ENCODE measurements at places on chromosomes 16 and 17. TPM values are rescaled to one million over a fixed set of nuclear protein-coding genes. Genes with fewer than 3 reads are reported as not detected.

The MIEN1 gene
- polyA plus RNA-seq, result 19.7 TPM

The KREMEN2 gene
- 0.20 TPM for polyA plus RNA-seq

The ASGR2 gene
- 0.76 TPM for polyA plus RNA-seq

DNA sequence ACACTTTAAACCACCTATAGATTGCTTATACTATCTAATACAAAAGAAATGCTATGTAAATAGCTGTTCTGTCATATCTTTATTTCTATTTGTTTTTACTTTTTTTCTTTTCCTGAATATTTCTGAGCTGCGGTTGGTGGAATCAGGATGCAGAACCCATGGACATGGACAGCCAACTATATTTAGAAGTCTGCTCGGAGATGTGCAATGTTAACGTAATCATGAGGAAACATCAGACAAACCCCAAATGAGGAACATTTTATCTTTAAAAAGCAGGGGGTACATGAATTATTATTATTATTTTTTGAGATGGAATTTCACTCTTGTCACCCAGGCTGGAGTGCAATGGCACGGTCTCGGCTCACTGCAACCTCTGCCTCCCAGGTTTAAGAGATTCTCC is 31.4 kb upstream of the GHDC start:
- DNase-seq, result no peak

GRCh38 chr17:1713878-1714426 is 3.8 kb upstream of the TLCD2 start:
- DNase-seq, result no peak

DNA sequence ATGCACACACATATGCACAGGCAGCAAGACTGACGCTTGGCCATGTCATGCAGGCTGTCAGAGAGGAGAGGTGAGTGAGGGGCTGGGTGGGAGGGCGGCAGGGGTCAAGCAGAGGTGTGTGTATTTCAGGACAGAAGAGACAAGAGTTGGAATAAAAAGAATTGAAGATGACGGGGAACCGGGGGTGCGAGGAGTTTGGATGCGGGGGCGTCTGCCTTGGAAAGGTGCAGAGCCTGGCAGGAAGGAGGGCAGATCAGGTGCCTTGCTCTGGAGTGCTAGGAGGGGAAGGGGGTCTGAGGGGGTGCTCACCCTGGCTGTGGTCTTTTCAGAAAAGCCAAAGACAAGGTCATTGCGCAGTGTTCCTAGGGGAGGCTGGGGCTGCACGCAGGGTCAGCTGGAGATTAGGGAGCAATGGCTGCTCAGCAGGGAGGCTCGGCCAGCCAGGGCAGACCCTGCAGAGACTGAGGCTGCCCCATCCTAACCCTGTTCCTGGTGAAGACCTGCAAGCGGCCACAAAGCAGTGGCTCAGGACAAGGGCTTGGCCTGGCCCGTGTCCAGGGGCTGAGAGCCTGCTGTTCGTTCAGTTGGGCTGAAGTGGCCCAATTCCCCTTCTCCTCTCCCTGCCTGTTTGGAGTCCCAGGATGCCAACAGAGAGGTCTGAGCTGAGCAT is 23.7 kb upstream of the CBX4 start:
- no peak for DNase-seq

DNA sequence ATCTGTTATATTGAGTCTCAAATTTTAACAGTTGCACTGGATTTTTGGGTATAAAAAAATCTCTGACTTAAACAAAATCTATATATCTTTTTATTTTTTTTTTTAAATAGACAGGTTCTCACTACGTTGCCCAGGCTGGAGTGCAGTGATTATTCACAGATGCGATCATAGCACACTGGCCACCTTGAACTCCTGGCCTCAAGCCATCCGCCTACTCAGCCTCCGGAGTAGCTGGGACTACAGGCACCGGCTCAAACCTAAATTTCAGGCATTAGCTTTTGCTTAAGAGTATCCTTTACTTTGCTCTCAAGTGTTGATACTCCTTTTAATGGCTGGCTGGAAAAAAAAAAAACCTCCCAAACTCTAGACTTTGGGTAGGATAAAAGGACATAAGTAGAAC is 61.6 kb downstream of the RPGRIP1L start:
- peak; percentile 59 for DNase-seq

DNA sequence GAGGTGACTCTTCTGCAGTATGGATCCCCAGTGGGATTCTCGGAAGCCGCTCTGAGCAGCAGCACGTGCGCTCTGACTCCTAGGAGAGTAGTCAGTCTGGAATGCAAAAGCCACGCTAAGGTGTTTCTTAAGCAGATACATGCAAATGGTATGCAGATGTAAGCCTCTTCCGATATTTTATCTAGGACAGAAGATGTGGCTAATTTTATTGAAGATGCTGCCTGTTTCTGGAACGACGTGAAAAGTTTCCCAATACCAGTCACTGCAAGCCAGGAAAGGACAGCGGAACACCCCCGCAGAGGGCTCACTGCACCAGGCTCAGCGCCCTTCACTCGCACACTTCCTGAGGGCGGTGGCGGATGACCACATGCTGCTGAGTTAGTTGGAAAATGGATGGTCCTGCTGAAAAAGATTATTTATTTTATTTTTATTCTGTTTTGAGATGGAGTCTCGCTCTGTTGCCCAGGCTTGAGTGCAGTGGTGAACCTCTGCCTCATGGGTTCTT is 10.1 kb downstream of the FADS6 start:
- no peak for DNase-seq

DNA sequence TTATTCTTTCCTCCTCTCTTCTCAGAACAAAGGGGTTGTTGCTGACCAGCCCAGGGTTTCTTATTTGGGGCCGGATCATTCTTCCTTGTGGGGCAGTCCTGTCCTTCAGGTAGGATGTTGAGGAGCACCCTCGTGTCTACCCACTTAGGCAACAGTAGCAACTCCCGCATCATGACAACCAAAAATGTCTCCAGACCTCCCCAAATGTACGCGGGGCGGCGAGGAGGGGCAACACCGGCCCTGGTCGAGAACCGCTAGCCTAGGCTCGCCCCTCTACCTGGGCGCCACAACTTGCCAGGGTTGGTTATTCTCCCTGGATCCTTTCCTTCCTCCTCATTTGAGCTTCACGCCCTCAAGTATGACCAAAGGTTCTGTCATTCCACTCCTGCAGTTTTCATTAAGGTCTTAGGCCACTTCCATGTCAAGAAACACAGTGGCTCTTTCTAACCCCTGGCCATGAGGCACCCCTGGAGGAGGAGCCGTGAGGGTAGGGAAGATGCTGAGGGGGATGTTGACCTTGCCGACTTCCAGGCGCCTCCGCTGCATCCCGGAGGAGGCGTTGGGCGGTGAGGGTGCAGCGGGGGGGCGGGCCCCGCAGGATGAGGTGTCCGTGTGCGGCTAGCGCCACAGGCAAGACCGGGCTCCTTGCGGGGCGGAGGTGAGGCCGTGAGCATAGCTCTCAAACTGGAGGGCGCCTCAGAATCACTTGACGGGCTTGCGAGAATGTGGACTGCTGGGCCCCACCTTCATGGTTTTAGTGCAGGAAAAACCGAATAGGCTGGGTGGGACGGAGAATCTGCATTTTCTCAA is 712 bp upstream of the SPECC1 start:
- peak; percentile 80 for DNase-seq

- no peak for DNase-seq
Measured at GRCh38 chr17:36127911-36128310, 24.3 kb downstream of the CCL4 start.

DNA sequence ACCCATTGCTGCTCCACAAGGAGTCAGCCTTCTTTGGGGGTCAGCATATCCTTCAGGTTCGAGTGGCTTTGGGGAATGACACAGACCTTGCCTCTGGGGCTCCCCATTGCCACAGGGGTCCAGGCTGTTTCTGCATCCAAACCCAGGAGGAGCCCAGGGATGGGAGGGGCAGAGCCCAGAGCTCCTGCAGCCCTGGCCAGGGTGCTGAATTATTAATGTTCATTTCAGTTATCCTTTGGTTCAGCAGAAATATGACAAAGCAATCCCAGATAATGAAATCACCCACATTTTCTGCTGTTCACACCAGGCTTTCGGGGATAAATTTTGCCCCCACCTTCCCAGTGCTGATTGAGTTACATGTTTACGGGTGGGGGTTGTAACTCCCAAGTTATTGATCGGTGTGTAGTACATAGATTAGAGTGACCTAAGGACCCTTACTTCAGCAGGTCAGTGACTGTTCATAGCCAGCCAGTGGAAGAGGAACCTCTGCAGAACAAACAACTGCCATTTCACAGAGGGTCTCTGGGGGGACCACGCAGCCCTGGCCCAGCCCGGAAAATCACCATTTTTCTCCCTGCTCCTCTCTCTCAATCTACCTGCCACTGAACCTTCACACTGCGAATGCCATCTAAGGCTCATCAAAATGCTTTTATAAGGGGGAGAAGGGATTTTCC is 240.3 kb upstream of the N4BP1 start:
- no peak for DNase-seq

DNA sequence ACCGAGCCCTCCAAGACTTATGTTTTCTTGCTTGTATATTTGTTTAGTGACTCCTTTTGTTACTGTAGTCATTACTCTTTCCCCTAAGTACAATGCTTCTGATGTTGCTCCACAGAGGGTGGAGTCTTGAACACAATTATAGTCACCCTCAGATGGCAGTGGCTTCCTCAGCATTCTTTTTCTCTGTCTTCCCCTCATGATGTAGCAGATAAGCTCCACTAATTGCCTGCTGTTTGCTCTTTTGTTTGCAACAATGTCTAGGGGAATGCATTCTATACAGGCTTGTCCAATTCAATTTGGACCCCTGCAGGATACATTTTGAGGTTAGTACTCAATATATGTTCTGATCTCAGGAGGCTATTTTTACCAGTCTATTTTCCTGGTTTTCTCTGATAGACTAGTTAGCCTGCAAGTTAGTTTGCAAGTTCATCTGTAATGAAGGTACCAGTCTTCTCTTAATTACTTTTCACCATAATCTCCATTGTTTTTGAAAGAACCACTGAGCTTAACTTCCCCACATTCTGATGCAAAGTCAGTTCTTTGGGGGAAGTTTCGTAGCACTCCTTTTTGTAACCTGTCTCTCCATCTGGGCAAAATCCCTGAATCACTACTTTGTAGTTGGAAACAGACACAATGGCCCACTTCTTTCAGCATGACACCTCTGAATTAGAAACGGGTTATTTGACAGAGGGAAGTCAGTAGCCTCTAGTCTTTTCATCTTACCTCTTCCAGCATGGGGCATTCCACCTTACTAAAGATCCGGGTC is 1509.2 kb downstream of the CDH11 start:
- DNase-seq, result no peak
